ENCODE measurements at places on chromosomes 1 and 21.

- ATAC-seq, result no peak
These were observed 12.0 kb downstream of the TRPM2 start for GRCh38 chr21:44365251-44365966.

GRCh38 chr1:150543500-150544143, 5.6 kb upstream of the ADAMTSL4 start:
- ATAC-seq, result peak; percentile 58

DNA sequence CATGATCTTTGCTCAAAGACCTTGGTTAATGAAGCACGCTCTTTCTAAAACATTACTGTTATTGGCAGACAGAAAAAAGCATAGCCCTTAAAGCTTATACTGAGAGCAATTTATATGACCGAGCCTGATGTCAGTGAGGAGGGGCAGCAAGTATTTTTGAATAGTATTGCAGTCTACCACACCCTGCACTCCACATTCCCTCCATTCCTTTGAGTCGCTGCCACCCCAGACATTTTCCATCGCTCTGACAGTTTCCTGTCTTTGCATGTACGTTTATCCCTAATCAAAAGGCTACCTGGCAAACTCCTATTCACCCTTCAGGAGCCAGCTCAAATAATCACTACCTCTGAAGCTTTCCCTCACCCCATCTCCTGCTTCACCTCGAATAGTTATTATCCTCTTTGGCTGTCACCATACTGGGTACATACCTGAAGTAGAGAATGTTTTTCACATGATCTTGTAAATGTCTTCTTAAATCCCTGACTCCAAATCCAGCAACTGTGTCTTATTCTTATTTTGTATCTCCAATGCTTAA, 5.5 kb upstream of the JUN start:
- ATAC-seq, result no peak

GRCh38 chr1:174761335-174761734, 238.4 kb upstream of the CACYBP start:
- ATAC-seq, result no peak

- no peak for ATAC-seq
These were observed 569.6 kb downstream of the SMYD3 start for GRCh38 chr1:245937316-245938045.

DNA sequence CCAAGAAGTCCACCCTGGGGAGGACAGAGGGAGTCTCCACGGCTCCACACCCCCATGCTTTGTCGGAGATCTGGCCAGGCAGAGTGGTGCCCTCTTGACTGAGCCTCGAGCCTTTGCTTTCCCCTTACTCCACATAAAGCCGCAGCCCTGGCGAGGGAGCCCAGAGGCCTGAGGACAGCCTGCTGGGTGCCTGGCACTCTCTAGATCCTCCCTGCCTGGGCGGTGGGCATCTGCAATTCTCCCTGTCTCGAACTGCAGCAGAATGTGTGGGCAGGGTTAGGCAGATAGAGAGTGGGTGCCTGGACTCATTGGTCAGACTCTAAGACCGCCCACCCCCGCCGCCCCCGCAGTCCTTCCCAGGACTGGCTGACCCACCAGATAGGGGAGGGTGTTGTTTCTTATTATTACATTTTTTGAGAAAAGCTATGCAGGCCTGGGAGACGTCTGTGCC, 13.9 kb downstream of the EPHX1 start:
- ATAC-seq, result no peak

GRCh38 chr1:218384581-218384993, 39.5 kb downstream of the TGFB2 start:
- no peak for ATAC-seq

DNA sequence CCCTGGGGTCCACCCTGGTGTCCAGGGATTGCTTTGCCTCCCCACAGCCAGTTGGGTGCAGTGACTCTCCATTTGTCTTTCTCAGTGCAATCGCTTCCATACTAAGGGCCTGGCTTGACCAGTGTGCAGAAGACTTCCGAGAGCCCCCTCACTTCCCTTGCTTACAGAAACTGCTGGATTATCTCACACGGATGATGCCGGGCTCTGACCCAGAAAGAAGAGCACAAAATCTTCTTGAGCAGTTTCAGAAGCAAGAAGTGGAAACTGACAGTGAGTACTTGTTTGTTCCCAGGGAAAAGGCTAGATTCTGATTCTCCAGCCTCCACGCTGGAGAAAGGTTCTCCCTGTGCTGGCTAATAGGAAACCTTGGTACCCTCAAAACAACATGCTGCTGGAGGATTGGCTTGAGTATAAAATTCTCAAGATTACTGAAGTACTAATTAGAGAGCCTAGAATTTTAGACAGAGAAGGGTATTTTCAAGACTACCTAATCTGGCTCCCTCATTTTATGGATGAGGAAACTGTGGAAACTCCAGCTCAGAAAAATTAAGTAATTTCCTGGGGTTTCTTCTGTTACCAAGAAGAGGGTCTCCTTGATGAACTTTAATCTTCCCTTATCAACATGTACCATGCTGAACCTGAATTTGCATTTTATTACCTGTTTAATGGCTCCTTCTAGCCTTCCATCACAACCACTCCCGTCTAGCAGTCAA, 75.8 kb downstream of the RGL1 start:
- no peak for ATAC-seq

- ATAC-seq, result peak; percentile 19
These were observed 12.4 kb downstream of the LMOD1 start for GRCh38 chr1:201933840-201934430.

- no peak for ATAC-seq
These were observed 692 bp upstream of the RALGPS2 start for GRCh38 chr1:178724376-178724727.

- peak; percentile 59 for ATAC-seq
These were observed 7.6 kb upstream of the NPL start for GRCh38 chr1:182781841-182782586.

DNA sequence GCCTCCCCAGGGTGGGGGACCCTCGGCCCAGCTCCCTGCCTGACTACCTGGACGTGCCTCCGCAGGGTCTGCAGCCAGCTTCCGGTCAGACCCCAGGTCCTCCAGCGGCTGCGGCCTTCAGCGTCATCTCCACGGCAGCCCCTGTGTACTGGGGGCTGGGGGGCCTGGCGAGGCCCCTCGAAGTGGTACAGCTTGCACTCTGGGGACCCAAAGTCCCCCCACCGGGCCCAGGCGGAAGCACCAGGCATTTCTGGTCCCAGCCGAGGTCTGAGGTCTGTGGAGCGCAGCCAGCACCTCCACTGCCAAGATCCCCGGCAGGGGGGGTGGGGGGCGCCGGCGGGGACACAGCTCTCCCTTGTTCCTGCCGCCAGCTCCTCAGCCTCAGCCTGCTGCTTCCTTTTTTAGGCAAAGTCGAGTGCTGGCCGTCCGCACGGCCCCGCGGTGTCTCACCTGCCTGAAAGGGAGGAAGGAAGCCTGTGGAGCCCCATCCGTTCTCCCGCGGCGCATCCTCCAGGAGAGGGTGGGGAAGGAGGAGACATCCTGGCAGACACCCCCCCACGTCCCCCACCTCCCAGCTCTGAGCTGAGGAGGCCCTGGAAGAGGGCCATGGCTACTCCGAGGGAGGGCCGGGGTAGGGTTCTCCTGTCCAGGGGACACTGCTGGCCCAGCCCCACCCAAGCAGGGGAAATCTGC, 1.2 kb upstream of the VWA1 start:
- ATAC-seq, result peak; percentile 4

DNA sequence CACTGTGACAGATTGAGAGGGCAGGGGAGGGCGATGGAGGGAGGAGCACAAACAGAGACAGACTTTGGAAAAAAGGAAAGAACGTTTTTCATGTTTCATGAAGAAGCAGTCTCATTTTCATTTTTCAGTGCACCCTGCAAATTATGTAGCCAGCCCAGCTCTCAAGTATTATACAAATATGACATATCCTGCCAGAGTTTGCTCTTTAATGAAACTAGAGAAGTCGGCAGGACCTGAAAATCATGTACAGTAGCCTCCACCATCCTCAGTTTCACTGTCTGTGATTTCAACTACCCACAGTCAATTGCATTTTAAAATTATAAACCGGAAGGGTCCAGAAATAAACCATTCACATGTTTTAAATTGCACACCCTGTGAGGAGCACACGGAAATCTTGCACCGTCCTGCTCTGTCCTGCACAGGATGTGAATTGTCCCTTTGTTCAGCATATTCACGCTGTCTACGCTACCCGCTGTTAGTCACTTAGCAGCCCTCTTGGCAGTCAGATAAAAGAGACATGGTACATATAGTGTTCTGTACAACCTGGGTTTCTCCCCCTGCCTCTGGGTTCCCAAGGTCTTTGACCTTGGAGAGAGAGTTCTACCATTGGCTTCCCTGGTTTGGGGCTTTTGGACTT, 13.6 kb upstream of the ADARB1 start:
- ATAC-seq, result peak; percentile 38

DNA sequence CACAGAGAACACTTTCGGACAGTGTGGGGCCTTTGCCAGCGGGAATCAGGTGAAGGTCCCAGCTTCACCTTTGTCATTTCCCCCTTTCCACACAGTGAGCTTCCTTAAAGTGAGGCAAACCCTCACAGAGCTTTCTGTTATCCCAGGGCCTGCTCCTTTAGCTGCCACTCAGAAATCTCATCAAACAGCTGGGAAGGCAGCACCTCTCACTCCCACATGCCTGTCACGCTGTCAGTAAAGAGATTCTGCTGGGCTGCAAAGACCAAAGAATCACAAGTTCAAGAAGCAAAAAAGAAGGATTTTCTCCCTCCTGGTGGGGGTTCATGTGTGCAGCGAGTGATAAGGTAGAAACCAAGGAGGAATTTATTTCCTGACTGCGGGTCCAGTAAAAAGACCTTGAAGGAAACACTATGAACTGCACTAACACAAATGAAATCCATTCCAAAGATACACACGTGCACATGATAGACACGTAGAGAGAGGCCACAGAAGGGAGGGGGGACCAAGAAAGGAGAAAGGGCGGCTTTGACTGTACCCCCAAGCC, 44.0 kb downstream of the HTR6 start:
- ATAC-seq, result no peak

GRCh38 chr1:66692681-66693080, 59.6 kb upstream of the DYNLT5 start:
- ATAC-seq, result no peak

DNA sequence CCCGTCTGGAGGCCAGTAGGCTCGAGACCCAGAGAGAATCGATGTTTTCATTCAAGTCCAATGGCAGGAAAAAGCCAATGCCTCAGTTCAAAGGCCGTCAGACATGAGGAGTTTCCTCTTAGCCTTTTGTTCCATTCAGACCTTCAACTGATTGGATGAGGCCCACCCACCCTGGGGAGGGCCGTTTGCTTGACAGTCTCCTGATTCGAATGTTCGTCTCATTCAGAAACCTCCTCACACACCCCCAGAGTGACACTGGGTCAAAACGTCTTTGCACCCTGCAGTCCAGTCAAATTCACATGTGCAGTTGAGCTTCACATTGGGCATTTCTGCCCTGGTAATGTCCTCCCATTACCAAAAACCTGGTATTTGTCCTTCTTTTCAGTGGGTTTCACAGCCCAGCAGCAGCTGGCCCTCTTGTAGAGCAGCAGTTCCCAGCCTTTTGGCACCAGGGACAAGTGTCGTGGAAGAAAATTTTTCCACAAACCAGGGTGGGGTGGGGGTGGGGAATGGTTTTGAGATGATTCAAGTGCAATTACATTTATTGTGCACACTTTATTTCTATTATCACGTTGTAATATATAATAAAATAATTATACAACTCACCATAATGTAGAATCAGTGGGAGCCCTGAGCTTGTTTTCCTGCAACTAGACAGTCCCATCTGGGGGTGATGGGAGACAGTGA, 40.1 kb downstream of the RSPH1 start:
- ATAC-seq, result no peak

GRCh38 chr1:22404486-22404885, 47.2 kb upstream of the ZBTB40 start:
- no peak for ATAC-seq

DNA sequence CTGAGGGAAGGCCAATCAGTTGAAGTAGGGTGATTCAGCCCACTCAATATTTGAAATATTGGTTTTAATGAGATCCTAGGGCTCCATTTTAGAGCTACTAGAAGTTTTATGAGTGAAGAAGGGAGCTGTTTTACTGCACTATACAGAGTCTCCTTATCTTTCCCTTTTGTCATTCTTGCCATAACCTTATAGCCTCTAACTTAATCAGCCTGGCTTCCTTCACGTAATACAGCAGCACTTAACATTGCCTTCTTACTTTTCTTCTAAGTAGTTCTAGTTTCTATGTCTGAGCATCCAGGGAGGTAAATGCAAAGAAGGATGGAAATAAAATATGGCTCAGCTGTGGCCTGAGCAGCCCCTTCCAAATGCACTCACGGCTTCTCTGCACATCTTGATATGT, 299.3 kb downstream of the KIF26B start:
- ATAC-seq, result no peak

DNA sequence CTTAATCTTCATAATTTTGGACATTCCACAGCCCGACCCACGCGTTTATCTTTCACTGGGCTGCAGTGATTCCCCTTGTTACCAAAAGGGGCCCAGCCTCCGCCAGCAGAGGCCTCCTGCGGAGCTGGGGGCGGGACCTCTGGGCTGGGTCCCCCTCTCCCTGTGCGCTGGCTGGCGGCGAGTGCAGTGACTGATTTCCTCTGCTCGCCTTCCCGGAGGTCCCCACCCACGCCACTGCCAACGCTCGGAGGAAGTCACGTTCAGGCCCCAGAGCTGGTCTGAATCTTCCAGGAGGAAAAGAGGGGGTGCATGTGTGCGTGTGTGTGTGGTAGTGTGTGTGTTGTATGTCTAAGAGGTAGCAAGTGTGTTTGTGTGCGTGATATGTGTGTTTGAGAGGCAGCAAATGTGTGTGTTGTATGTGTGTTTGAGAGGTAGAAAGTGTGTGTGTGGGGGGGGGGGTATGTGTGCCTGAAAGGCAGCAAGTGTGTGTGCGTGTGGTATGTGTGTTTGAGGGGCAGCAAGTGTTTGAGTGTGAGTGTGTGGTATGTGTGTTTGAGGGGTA, 35.0 kb upstream of the JAK1 start:
- peak; percentile 53 for ATAC-seq

DNA sequence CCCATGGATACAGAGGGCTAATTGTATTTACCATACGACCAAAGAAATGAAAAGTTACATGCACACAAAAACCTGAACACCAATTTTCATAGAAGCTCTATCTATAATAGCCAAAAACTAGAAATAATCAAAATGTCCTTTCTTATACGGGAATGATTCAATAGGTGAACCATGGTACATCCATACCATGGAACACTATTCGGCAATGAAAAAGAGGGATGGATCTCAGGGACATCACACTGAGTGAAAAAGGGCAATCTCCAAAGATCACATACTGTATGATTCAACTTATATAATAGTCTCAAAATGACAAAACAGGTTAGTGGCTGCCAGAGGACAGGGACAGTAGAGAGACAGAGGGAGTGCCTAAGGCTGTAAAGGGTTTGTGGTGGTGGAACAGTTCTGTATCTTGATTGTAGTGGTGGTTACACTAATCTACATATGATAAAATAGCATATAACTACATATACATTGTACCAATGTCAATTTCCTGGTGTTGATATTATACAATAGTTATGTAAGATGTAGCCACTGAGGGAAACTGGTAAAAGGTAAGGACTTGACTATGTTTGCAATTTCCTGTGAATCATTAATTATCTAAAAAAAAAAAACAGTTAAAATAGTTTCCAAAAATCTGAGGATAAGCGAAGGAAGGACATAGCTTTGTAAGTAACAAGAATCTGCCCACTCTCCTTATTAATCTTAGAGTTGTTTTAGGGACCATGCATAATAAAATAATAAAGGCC, 3.7 kb downstream of the RSBN1 start:
- ATAC-seq, result no peak

GRCh38 chr1:3821447-3821846, 25.1 kb upstream of the LRRC47 start:
- no peak for ATAC-seq

- no peak for ATAC-seq
These were observed 1.9 kb upstream of the SLFNL1 start for GRCh38 chr1:41023279-41023990.

- no peak for ATAC-seq
These were observed 32.6 kb downstream of the PDPN start for GRCh38 chr1:13616234-13616633.

- ATAC-seq, result no peak
These were observed 248.7 kb upstream of the IRF2BP2 start for GRCh38 chr1:234858722-234859121.

Data from esophagus mucosa (tissue), 1 donor.